ENCODE measurements at places on chromosomes 12 and 14.
A peak's percentile ranks its signal among the peaks of the same experiment; 100 is the strongest.

DNA sequence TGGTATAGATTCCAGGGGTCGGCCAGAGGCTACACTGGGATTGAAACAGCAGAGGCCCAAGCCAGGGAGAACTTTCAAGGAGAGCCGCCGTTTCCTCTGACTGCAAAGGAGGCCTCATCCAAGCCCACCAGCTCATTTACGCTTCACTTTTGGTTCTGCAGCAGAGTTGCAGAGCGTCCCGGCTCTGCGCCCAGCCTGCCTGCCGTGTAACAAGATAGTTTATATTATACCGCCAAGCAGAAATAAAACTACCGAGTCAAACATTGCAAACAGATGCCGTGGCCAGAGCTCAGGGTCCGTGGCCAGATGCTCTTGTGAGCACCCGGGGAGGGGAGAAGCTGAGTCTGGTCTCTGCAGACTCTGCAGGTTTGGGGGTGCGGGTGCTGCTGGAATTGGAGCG is 60.7 kb upstream of the TBX3 start:
- no peak for DNase-seq

- DNase-seq: no peak
These were observed 160.8 kb downstream of the GXYLT1 start for GRCh38 chr12:41983856-41984255.

- DNase-seq: no peak
These were observed 127.3 kb downstream of the CNTN1 start for GRCh38 chr12:40819436-40820108.

DNA sequence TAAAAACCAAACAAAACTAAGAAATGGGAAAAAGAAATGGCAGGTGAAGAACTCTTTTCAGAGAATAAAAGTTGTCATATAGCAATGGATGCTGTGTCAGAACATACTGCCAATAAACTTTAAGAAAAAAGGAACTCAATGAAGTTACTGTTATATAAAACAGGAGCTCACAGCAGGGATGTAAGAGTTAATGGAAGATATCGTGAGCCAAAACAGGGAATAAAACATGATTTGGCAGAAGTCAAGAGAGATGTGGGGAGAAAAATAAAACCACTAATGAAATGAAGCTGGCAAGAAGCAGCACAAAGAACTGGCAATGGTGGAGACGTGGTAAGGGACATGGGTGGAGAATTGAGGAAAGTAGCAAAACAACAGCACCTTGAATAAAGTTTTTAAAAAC is 61.0 kb downstream of the TAOK3 start:
- no peak for DNase-seq

- no peak for DNase-seq
These were observed 66.5 kb upstream of the GZMB start for GRCh38 chr14:24700511-24700910.

- no peak for DNase-seq
These were observed 58.7 kb downstream of the FUT8 start for GRCh38 chr14:65471038-65471878.

DNA sequence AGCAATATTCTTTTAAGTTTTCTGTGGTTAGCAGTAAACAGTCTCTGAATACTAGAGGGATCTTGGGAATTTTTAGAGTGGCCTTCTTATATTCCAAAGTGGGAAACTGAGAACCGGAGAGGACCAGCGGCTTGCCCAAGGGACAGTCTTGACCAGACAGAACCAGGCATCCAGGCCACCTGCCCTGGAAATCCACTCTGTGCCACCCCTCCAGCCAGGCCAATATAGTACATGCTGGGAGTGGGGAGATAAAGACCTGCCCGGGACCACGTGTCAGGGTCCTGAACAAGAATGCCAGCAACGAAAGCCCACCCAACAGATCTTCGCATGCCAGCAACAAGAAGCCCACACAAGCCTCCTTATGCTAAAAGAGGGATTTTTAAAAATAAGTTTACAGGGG is 49.4 kb upstream of the RIN3 start:
- DNase-seq: no peak

DNA sequence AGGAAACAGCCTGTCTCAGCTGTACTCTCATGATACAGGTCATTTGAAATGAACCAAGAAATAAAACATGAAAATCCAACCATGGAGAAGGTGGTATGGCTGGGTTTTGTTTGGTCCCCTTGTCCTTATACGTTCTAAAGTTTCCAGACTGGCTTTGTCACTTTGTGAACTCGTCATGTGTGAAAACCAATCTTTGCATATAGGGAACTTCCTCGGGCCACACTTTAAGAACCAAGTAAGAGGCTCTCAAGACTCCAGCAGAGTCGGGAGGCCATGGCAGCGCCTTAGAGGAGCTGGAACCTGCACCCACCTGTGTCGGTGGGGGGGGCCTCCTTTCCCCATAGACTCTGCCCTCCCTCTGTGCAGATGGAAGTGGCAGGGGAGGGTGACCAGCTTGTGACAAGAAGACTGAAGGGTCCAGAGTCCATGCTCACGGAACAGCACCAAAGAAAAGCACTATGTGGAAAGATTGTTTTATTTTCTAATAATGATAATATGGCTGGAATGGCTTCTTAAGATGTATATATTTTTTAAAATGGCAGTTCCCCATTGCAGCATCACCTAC is 125.3 kb downstream of the ESRRB start:
- DNase-seq: no peak

DNA sequence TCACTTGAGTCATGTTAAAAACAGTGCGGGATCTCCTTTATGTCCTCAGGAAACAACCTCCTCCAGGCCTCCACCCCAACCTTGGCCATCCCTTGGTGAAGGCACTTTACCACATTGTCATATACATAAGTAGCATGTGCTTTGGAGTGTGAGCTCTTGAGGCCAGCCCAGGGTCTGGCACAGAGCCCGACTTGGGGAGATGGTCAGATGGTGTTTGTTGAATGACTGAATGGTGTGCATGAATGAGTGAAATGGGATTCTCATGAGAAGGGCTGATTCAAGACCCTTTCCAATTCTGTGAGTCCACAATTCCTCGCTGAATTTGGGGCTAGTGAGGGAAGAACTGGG is 52.9 kb upstream of the DLK1 start:
- DNase-seq: no peak

DNA sequence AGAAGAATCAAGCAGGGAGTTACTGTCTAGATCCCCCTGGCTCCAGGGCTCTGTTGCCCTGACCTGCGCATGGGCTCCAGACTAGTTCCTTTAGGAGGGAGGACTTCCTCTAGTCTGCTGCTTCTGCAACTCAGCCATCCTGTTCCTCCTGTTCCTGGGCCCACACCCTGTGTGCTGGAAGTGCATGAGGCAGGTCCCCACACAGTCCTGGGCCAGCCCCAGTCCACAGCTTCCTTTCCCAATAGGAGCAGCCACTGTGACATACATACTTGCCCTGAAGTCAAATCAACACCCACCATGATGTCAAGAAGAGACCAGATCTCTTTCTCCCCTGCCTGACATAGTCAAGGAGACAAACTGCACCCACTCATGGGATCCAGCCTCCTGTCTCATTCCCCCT is 1.3 kb downstream of the SDR9C7 start:
- no peak for DNase-seq

- DNase-seq: no peak
These were observed 280.2 kb downstream of the CACNA1C start for GRCh38 chr12:2332947-2333346.

DNA sequence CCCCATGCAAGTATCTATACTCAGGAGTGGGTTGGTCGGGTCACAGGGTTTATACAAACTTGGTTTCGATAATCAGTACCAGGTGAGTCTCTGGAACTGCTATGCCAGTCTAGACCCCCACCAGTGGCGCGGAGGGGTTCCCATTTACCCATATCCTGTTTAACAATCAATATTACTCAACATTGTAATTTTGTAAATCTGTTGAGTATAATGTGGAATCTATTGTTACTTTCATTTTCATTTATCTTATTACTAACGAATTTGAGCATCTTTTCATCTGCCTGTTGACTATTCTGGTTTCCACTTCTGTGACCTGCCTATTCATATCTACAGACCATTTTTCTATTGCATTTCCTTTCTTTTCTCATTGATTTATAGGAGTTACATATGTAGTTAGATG is 275.2 kb upstream of the CRY1 start:
- no peak for DNase-seq

DNA sequence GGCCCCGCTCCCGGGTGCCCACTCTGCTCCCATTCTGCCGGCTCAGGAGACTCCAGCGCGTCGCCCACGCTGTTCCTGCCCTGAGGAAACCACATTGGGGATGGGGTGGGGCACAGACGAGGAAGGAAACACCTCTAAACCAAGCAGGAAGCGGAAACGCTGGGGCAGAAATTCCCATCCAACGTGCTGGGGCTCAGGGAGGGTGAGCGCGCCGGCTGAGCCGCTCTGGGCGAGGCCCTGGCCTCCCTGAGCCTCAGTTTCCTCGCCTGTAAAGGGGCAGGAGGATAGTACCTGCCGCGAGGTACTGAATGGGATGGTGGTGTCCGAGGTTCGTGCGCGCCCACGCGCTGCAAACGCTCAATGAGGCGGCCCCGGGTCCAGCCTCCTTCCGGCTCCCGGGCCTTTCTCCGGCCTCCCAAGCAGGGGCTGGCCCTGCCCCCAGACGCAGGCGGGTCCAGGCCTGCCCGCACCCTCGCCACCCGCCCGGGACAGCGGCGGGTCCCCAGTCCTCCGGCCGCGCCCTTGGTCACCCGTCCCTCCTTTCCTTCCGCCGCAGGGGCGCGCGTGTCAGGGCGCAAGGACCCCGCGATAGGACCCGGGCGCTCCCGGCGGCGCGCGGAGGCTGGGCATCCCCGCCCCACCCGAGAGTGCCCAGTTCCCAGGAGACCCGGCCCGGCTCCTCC is 673 bp downstream of the BEGAIN start:
- no peak for DNase-seq

- no peak for DNase-seq
These were observed 9.8 kb upstream of the PHLDA1 start for GRCh38 chr12:76041406-76041805.

GRCh38 chr12:130953771-130954543 is at the start of gene ADGRD1:
Gene ADGRD1 (plus strand): TSS chr12:130953907. CDS start chr12:130954466, 559 bp downstream.
- DNase-seq: peak; percentile 58

GRCh38 chr12:3888659-3889058 is 15.5 kb upstream of the PARP11 start:
- DNase-seq: no peak

DNA sequence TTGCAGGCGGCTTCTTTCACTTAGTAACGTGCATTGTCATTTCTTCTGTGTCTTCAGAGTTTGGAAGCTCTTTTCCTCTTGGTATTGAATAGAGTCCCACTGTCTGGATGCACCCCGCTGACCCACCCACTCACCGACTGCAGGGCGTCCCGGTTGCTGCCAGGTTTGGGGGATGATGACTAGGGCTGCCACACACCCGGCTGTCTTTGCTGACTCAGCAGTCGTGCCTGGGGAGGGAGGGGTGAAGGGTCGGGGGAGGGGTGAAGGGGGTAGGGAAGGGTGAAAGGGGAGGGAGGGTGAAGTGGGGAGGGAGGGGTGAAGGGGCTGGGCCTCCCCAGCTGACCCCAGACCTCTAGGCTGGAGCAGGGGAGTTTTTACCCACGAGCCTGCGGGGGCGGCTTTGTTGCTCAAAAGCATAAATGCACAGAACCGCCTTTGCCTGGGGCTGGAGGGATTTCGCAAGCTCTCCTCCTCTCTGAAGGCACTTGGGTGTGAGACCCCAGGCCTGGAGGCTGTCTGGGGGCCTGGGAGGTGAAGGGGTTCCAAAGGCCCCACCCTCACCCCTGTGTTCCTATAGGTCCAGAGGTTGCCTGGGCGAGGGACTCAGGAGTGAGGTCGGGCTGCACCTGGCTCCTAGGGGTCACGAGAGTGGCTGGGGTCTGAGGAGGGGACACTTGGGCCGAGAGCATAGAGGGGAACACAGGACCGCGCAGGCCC is 31.3 kb upstream of the ULK1 start:
- DNase-seq: no peak

DNA sequence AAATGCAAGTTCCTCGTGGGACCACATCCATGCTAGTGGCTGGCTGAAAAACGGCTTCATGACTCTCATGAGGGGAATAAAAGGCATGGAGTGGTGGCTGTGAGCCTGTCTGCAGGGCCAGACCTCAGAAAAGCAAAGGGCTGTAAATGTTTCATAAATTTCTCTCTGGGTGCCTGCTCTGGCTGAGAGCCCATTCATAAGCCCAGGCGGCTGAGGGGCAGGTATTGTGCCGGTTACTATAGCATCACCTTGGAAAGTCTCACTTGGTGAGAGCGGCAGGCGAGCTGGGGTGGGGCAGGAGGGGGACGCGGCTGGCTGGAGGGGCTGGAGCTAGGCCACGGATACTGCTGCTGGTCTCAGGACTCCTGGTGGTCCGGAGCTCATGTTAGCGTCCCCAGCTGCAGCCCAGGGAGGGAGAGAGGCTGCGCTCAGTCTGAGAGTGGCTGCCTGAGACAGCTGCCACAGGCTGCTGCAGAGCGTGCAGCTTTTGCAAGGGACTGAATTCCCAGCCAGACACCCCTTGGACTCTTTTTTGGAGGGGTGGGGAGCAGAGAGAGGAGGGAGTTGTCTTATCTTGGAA is at the start of gene SLC17A8:
SLC17A8 (plus strand) TSS at position 431 of the 580 bp plus-strand sequence. CDS start 318 bp downstream, outside the sequence.
- no peak for DNase-seq

GRCh38 chr12:30928356-30929244 is 2.1 kb downstream of the TSPAN11 start:
- no peak for DNase-seq

DNA sequence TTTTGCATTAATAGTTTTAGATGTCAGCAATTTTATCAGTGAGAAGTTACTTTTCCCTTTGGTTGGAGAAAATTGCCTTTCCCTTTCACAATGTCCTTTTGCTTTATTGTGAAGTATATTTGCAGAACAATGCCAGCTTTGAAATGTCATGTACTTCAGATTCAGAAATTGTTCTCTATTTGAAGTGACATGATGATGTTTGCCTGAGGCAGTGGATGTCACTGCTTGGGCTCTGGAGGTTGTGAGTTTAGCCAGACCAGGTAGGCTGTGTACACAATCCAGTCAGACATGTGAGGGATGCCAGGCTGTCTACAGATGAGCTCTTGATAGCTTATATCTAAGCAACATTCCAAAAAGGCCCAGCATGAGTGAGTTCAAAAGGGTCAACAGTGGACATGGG is 451.9 kb upstream of the FBXO33 start:
- no peak for DNase-seq

DNA sequence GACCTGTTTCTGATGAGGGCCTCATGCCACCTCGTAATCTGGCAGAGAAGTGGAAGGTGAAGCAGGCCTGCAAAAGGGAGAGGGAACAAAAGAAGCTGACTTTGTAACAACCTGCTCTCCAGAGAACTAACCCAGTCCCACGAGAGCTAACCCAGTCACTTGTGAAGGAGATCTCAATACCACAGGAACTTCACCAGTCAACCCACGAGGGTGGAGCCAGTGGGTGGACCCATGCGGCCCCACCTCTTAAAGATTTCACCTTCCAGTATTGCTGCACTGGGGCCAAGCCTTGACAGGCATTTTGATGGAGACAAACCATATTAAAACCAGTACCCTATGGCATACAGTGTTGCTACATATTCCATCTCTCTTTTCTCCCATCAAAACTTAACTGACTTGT is 55.1 kb downstream of the SERPINA10 start:
- DNase-seq: no peak
